DMS153 (cell line): ENCODE measurements at places on chromosomes 1 and 21.

GRCh38 chr21:34612056-34612455, 2.9 kb downstream of the RCAN1 start:
- DNase-seq, result peak; percentile 47

- DNase-seq, result no peak
Measured at GRCh38 chr1:155072531-155073289, 5.9 kb upstream of the EFNA3 start.

GRCh38 chr1:32998064-32998463, 33.5 kb upstream of the RNF19B start:
- DNase-seq, result no peak

- DNase-seq, result peak; percentile 46
Measured at GRCh38 chr1:168114845-168115244, 21.9 kb downstream of the GPR161 start.

- no peak for DNase-seq
Measured at GRCh38 chr1:106937104-106937503, 119.4 kb upstream of the PRMT6 start.

DNA sequence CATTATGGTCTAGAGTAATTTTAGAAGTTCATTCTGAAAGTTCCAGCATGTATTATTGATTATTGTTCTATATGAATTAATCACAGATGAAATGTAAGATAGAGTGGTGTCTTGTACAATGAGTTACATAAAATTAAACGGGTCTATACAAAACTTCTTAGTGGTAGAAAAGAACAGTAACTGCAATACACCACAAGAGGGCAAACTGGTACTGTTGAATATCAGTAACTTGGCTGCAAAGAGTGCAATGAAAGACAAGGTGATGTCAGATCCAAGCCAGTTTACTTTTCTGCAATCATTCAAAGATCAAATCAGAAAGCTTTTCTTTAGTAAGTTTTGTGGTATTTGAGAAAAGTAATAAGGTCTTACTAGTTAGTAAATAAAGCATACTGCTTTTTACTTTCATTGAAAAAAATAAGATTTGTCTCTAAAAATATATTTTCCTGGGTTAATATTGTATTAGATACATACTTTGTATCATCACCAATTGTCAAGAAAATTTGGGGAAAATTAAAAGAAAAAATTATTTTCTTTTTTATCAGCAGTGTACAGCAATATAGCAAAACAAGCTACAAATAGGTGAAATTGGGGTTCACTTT, 66.4 kb upstream of the BTG3 start:
- peak; percentile 62 for DNase-seq

- no peak for DNase-seq
Measured at GRCh38 chr1:244280859-244281258, 170.8 kb downstream of the ADSS2 start.

- DNase-seq, result no peak
Measured at GRCh38 chr1:12433323-12434053, 184.5 kb downstream of the DHRS3 start.

DNA sequence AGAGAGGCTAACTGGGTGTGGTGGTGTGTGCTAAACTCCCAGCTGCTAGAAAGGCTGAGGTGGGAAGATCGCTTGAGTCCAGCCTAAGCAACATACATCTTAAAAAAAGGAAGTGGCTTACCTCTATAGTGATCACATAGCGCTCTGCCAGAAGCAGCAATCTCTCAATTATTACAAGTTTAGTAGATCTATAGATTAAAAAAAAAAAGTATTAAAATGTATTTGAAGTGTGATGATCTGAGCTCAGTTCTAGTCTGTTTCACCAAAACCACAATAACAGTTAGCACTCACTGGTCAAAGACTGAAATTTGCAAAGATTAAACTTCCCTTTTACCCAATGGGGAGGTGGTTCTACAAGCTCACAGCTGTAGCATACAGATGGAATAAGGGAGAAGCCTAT, 76.3 kb downstream of the USP24 start:
- DNase-seq, result no peak

GRCh38 chr21:37257967-37258877, 8.9 kb downstream of the VPS26C start:
- peak; percentile 52 for DNase-seq

- DNase-seq, result no peak
Measured at GRCh38 chr1:101101360-101101759, 75.8 kb upstream of the DPH5 start.

DNA sequence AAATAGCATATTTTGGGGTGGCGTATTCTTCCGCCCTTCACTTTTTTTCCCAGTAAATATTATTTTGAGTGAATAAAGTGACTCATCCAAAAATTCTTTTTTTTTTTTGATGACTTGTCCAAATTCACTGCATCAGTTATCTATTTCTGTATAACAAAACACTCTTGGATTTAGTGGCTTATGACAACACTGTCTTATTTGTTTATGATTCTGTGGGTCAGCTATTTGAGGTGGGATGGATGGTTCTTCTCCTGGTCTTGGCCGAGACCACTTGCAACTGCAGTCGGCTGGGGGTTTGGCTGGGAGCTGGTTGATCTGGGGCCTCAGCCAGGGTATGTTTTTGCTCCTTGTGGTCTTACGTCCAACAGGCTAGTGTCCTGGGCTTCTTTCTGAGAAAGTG, 39.9 kb upstream of the SRSF10 start:
- no peak for DNase-seq

- no peak for DNase-seq
Measured at GRCh38 chr1:238258510-238258909, 367.8 kb upstream of the ZP4 start.

GRCh38 chr1:47395433-47395832, 20.7 kb upstream of the FOXE3 start:
- no peak for DNase-seq

GRCh38 chr1:93591676-93592550, 89.7 kb downstream of the BCAR3 start:
- DNase-seq, result peak; percentile 95

DNA sequence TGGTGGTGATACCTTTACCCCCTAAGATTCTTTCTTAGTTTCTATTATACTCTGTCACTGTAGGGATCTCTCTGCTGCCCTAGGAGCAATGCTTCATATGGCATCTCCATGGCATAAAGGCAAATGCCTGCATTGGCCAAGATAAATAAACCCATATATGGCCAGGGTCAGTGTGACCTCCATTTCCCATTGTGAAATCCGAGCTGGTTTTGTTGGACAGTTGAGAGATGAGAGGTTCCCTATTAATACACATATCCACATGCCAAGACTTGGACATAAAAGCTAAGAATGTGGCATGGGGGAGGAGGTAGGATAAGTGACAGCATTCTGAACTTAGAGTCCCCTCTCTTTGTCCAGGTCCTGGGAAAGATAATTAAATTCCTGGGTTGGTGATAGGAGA, 1.4 kb downstream of the TPM3 start:
- DNase-seq, result no peak

- no peak for DNase-seq
Measured at GRCh38 chr1:59361766-59362165, 64.9 kb downstream of the FGGY start.

- no peak for DNase-seq
Measured at GRCh38 chr1:40664167-40664537, 1.3 kb downstream of the RIMS3 start.

GRCh38 chr1:22827666-22828483, 117.2 kb downstream of the EPHB2 start:
- no peak for DNase-seq

DNA sequence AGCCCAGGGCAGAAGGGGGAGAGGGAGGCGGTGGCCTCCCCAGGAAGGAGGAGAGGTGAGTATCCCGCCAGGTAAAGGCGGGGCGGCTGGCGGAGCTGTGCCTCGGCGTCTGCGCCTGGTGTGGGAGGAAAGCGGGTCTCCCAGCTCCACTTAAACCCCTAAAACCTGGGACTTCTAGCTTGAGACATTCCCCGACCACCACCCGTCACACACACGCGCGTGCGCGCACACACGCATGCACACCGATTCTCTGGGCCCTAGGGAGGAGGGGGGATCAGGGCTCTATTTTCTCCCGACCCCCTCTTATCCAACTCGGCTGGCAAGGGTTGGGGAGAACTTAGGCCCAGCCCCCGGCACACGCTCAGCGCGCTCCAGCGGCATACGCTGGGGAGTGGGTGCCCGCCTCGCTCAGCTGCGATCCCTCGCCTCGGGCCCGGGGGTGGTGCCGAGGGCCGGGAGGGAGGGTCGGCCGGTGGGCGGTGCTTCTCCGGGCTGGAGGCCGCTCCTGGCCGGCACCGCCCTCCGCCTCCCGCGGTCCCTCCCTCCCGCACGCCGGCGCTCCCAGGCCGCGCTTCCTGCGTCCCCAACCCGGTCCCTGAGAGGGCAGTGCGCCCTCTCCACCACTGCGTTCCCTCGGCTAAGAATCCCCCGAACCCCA, at the start of gene TMEM51:
TSS of gene TMEM51 (plus strand) at position 564 of the 658 bp plus-strand sequence. CDS start 61,341 bp downstream, outside the sequence.
- DNase-seq, result peak; percentile 75
